Stimulated activated CD4-positive, alpha-beta T cell treated with anti-CD3 and anti-CD28 coated beads, Interleukin-12 subunit alpha, Interleukin-12 subunit beta, amount 100 ng/mL, for 48 hours (primary cell): ENCODE measurements at places on chromosomes 4 and X.

GRCh38 chr4:57132743-57133137, 22.6 kb upstream of the IGFBP7 start:
- DNase-seq: no peak

- DNase-seq: no peak
Observed at GRCh38 chrX:136725441-136726104, 55.2 kb downstream of the ARHGEF6 start.

- DNase-seq: no peak
Observed at GRCh38 chrX:142999199-142999701, 26.5 kb upstream of the SPANXN4 start.

DNA sequence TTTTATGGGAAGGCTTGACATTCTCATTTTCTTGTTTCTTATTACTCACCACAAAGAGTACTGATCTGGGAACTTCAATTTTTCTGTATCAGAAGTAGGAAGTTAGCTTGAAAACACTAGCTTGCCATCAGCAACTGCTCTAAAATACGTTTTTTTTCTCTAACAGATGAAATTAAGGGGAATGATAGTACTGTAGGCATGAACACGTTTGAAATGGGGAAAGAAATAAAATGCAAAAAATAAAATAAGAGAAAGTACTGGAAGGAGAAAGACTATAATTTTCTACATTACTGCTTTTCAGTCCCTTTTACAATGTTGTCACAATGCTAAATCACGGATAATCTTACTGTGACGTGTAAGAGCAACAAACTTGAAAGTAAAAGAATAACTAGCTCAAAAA, 1.5 kb downstream of the RADX start:
- no peak for DNase-seq

DNA sequence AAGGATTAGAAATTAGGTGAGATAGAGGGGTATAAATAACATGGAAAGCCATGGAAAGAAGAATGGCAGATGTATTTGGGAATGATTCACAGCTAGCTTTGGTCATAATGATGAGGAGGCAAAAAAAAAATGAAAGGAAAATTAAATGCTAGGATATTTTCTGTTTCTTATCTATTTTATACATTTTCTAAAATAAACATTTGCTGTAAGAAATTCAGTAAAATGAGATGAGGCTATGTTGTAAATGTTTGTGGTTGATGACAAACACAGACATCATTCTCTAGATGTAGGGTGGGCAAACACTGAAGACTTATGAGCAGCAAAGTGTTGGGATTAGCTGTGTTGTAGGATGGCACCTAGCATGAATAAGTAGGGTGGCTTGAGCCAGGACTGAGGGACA, 407.1 kb downstream of the IL15 start:
- no peak for DNase-seq
